ENCODE measurements at places on chromosomes 16 and 17.

GRCh38 chr16:11212798-11213196, 43.2 kb downstream of the SOCS1 start:
- H3K4me3 ChIP-seq, result no peak overlapping the region
- H3K36me3 ChIP-seq, result no peaks in the 10 kb centered on the region
- H3K27me3 ChIP-seq, result no peaks in the 10 kb centered on the region
- peaks cover 28% of the 10 kb centered on the region for H3K4me1 ChIP-seq
- DNase-seq, result no peak

DNA sequence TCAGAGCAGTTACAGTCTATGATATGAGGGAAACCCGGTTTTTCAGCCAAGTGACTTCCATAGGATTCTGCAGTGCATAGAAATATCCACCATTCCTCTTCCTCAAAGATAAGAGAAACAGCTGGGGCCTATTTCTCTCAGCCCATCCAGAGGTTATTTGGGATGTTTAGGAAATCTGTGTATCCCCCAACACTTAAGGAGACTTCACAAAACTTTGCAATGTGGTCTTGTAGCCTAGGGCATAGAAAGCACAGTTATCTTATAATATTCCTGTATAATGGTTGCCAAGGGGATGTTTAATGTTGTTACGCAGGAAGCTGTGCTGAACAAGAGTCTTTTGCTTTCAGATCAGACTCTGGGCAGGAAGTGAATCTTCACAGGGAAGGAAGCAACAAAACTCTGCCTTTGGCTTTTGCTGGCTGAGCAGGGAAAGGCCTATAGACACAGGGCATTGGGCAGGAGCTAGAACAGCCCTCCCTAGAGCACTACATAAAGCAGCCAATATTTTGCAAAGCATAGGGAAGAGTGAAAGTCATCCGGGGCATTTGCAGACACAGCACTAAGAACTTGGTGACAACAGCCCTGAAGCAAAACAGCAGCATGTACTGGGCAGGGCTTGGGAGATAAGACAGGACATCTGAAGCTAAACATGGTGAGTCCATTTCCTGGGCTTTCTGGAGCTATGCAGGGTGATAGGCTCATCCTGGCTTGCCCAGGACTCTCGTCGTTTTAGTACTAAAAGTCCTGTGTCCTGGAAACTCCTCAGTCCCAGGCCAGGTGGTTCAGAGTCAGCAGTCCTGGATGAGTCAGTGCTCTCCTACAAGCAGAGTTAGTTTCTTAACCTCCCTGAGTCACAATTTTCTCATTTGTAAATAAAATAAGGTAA, 18.7 kb upstream of the BEAN1 start:
- H3K4me1 ChIP-seq, result peaks cover 4% of the 10 kb centered on the region
- H3K4me3 ChIP-seq, result no peak overlapping the region
- DNase-seq, result no peak

DNA sequence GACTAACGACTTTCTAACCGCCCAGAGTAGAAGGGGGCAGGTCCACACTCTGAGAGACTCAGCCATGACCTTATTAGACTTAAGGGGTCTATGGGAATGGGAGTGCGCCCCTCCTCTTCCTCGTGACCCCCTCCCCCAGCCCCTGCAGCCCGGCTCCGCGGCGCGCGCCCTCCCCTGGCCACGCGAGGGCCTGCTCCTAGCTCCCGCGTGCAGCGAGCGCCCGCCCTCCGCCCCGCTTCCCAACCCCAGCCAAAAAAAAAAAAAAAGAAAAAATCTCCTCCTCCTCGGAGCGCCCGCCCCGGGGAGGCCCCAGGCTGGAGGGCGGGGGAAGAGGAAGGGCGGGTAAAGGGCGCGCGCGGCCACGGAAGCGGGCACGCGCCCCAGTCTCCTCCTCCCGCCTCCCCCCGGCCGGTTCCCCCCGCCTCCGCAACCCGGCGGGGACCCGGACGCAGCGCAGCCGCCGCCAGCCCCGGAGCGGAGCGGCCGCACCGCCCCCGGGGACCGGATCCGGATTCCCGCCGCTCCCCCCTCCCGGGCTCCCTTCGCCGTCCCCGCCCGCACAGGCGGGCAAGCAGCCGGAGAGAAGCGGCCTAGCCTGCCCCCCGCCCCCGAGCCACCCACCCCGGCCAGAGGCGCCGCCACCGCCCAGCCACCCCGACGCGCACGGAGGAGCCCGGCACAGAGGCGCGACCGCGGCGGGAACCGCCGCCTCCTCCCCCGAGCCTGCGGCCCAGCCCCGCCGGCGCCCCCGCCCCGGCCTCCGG, 949 bp downstream of the UBTF start:
- peaks cover 25% of the 10 kb centered on the region for H3K36me3 ChIP-seq
- H3K4me3 ChIP-seq, result peak overlapping the region; percentile 82
- no peak for DNase-seq
- H3K4me1 ChIP-seq, result peaks cover 20% of the 10 kb centered on the region

GRCh38 chr17:18921912-18922451, 30.0 kb upstream of the SLC5A10 start:
- 0 out of 2 replicates have a peak overlapping the region, but pooled peaks have one; percentile 37 for H3K4me3 ChIP-seq
- DNase-seq, result peak; percentile 90
- H3K4me1 ChIP-seq, result peaks cover 28% of the 10 kb centered on the region
- no peaks in the 10 kb centered on the region for H3K27me3 ChIP-seq

- no peak overlapping the region for H3K27ac ChIP-seq
- no peaks in the 10 kb centered on the region for H3K4me1 ChIP-seq
- no peaks in the 10 kb centered on the region for H3K36me3 ChIP-seq
- no peaks in the 10 kb centered on the region for H3K27me3 ChIP-seq
- H3K4me3 ChIP-seq, result no peak overlapping the region
- DNase-seq, result no peak
Observed at GRCh38 chr17:16661217-16661616, 7.6 kb upstream of the ZNF624 start.

DNA sequence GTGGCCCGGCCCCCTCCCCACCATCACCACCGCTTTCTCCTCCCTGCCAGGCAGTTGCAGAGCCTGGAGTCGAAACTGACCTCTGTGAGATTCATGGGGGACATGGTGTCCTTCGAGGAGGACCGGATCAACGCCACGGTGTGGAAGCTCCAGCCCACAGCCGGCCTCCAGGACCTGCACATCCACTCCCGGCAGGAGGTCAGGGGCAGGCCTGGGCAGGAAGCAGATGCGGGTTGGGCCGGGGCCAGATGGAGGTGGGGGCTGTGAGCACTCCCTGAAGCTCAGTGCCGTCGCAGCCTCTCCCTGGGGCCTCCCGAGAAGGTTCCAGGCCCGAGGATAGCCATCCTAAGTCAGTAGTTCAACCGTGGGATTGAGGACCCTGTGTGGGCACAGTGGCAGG, 14.2 kb upstream of the ADGRG3 start:
- no peaks in the 10 kb centered on the region for H3K4me1 ChIP-seq
- no peaks in the 10 kb centered on the region for H3K27me3 ChIP-seq
- no peak overlapping the region for H3K27ac ChIP-seq
- no peak for DNase-seq
- no peak overlapping the region for H3K4me3 ChIP-seq

GRCh38 chr16:30472328-30472942, at the start of gene ITGAL:
Gene ITGAL (plus strand): TSS chr16:30472742. CDS start chr16:30472838, 96 bp downstream.
- DNase-seq, result peak; percentile 98
- no peaks in the 10 kb centered on the region for H3K27me3 ChIP-seq
- peak within 1 kb of the TSS; percentile 96 for H3K4me3 ChIP-seq

GRCh38 chr16:89312598-89313299, 95.2 kb downstream of the ZNF778 start:
- peaks cover 22% of the 10 kb centered on the region for H3K4me1 ChIP-seq
- no peaks in the 10 kb centered on the region for H3K27me3 ChIP-seq
- no peak for DNase-seq
- H3K27ac ChIP-seq, result no peak overlapping the region
- H3K4me3 ChIP-seq, result no peak overlapping the region
- peaks cover 40% of the 10 kb centered on the region for H3K36me3 ChIP-seq

DNA sequence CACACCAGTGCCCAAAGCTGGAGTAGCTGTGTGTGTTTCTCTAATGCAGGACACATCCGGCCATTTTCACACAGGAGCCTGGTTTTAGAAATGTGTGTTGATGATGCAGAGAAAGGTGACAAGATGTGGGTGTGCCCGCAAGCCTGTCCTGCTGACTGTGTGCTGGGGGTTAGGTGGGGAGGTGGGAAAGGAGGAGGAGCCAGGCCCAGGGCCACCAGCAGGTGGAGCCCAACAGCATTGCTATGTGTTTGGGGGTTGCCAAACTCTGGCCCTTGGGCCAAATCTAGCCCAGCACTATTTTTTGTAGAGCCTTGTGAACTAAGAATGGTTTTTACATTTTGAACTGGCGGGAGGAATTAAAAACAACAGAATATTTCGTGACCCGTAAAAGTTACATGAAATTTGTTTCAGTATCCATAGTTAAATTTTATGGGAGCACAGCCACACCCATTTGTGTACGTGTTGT, 61.7 kb upstream of the LGALS9 start:
- no peaks in the 10 kb centered on the region for H3K36me3 ChIP-seq
- no peaks in the 10 kb centered on the region for H3K4me1 ChIP-seq
- no peak for DNase-seq
- H3K27me3 ChIP-seq, result no peaks in the 10 kb centered on the region

GRCh38 chr16:13780406-13781168, 139.4 kb upstream of the ERCC4 start:
- no peak overlapping the region for H3K27ac ChIP-seq
- H3K4me3 ChIP-seq, result no peak overlapping the region
- H3K4me1 ChIP-seq, result no peaks in the 10 kb centered on the region
- DNase-seq, result no peak
- no peaks in the 10 kb centered on the region for H3K27me3 ChIP-seq

DNA sequence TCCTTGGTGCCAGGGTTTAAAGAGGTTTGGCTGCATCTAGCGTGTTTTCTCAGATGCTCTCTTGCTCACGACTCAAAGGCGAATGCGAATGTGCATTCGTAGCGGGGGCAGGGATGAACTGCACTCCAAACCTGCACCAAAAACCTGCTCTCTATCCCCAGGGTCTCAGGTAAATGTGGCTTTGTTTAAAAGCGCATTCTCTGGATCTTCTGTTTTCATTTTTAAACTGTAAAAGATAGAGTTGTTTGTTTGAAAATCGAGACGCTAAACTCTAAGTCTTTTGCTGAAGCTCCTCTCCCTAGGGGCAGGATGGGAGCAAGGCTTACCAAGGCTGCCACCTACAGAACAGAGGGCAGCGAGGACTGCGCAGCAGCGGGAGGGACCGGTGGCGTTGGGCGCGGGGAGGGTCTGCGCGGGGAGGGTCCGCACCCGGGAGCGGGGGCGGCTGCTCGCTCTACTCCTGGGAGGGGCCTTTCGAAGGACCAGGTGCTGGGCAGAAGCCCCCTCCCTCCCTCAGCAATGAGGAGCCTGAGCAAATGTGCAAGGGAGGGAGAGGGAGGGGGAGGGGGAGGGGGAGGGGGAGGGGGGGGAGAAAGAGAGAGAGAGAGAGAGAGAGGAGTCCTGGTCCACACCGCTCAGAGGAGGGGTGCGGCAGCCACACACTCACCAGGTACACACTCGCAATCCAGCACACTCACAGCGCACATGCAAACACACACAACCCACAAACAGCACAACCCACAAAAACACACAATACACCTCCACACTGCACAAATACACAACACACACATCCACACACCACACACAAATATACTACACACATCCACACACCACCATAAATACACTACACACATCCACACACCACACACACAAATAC, 142.8 kb downstream of the GRIN2A start:
- no peaks in the 10 kb centered on the region for H3K36me3 ChIP-seq
- no peak for DNase-seq
- H3K4me3 ChIP-seq, result peak overlapping the region; percentile 60
- H3K27me3 ChIP-seq, result no peaks in the 10 kb centered on the region

DNA sequence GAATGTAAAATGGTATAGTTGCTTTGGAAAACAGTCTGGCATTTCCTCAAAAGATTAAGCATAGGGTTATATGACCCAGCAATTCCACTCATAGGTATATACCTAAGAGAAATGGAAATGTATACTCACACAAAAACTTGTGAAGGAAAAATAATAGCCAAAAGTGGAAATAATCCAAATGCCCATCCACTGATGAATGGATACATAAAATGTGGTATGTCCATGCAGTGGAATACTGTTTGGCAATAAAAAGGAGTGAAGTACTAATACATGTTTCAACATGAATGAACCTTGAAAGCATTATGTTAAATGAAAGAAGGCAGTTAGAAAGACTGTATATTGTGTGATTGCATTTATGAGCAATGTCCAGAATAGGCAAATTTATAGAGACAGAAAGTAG, 25.1 kb downstream of the NUP93 start:
- H3K27me3 ChIP-seq, result no peaks in the 10 kb centered on the region
- H3K27ac ChIP-seq, result no peak overlapping the region
- no peaks in the 10 kb centered on the region for H3K4me1 ChIP-seq
- H3K4me3 ChIP-seq, result no peak overlapping the region

- H3K36me3 ChIP-seq, result peaks cover 28% of the 10 kb centered on the region
- no peak for DNase-seq
- no peaks in the 10 kb centered on the region for H3K4me1 ChIP-seq
- no peak overlapping the region for H3K27ac ChIP-seq
- no peaks in the 10 kb centered on the region for H3K27me3 ChIP-seq
Observed at GRCh38 chr16:4682616-4683254, 10.6 kb upstream of the NUDT16L1 start.

DNA sequence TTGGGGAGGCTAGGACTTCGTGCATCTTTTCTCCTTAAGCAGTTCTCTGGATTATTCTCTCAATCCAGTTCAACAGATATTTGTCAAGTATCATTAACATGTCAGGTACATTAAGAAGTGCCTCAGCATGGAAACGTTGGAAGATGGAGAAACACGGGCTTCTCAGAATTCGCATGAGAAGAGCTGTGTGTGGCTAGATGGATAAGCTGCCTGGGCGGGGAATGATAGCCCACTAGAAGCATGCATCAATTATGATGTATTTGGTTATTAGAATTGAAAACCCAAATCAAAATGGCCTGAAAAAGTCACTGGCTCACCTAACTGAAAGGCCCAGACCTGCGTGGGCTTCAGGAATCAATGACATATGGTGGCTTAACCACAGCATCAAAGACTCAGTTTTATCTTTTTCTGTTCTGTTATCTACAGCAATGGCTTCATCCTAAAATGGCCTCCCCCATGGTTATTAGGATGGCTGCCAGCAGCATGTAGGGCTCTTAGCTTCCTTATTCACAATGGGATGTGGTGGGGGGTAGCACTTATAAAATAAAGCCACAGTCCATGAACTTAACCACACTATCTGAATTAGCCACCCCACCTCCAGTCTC, 43.9 kb downstream of the MMD start:
- H3K36me3 ChIP-seq, result no peaks in the 10 kb centered on the region
- H3K4me1 ChIP-seq, result no peaks in the 10 kb centered on the region
- no peak for DNase-seq
- no peak overlapping the region for H3K27ac ChIP-seq
- no peaks in the 10 kb centered on the region for H3K27me3 ChIP-seq
- no peak overlapping the region for H3K4me3 ChIP-seq

DNA sequence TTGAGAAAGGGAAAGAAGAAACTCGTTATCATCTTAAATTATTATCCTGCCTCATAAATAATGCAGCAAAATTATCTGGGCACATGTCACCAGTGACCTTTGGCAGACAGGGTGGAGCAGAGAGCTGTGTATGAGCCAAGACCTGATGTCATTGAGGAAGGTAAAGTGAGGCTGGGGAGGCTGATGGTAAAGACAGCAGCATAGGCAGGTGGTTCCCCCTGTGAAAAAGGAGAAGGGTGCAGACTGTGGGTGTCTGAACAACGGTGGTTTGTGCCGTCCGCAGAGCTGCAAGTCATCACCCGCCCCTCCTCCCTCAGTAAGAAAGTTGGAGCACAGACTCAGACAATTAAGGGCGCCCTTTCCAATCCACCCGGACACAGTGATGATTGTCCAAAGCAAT, 30.8 kb upstream of the METTL16 start:
- H3K4me3 ChIP-seq, result no peak overlapping the region
- H3K36me3 ChIP-seq, result no peaks in the 10 kb centered on the region
- H3K4me1 ChIP-seq, result peaks cover 6% of the 10 kb centered on the region
- no peak overlapping the region for H3K27ac ChIP-seq
